NCI-H510A treated with DMSO at 0.1 percent for 48 hours (cell line): ENCODE measurements at places on chromosomes 4 and X.
A peak's percentile ranks its signal among the peaks of the same experiment; 100 is the strongest.

DNA sequence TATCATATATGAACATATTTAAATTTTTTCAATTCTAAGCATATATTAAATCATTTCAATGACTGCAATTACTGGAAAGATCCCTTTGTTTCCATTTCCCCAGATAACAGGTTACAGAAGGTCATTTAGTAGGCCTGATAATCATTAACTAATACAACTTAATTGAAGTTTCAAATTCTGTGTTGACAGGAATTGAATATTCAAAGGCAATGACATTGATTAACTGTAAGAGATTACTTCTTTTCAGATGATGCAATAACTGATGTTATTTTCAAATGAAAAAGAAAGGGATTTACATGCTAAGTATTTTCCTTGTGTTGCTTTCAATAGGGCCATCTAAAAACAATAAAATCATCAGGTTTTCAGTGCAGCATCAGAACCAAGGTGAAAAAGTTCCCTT lies 81.1 kb upstream of the ENPEP start:
- DNase-seq, result no peak

GRCh38 chrX:107742700-107743191 lies 32.8 kb downstream of the TSC22D3 start:
- no peak for DNase-seq

GRCh38 chr4:94307231-94307871 lies 35.3 kb downstream of the HPGDS start:
- no peak for DNase-seq

DNA sequence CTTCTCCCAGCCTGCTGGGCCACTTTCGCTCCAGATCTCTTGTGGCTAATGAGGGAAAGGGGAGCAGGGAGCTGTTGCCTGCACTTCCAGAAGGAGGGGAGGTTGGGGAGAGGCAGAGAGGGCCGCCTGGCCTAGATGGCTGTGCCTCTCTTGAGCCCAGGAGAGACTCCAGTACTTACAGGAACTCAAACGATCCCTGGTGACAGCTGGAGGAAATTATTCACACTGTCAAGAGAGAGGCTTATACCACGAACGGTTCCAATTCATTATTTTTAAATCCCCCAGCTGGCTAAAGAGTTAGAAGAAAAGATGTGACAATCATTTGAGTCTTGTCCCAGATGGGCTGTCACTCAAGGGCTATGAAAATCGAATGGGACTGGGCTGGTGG lies 96.1 kb downstream of the PHKA2 start:
- no peak for DNase-seq

- no peak for DNase-seq
Observed at GRCh38 chrX:50913520-50913919, 3.0 kb downstream of the BMP15 start.

DNA sequence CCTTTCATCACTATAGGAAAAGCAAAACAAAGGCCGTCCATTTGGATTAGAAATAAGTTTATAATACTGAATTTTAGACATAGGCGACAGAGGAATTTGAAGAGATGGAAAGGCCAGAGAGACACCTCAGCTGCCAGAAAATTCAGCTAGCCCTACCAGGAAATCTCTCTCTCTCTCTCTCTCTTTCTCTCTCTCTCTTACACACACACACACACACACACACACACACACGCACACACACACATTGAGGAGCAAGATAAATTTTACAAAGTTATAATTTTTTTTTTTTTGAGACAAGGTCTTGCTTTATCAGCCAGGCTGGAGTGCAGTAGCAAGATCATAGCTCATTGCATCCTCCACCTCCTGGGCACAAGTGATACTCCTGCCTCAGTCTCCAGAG lies 1.4 kb downstream of the XK start:
- no peak for DNase-seq

DNA sequence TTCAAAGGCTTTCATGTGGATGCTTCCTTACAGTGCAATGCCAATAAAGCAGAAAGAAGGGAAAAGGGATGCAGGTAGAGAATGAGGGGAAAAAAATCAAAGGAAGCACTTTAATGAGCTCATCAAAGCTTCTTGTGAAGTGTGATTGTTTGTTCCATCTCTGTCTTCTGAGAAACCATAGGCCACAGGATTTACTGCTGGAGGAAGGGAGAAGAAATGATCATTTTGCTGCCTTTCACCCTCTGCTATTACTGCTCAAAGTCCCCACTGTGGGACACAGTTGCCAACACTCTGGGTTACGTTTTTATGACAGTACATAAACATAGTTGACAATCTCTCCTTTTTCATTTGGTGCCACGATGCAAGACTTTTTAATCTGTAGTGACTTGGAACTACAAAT lies 558.0 kb upstream of the TECRL start:
- DNase-seq, result no peak

GRCh38 chr4:152352622-152353116 lies 183.2 kb downstream of the FBXW7 start:
- DNase-seq, result peak; percentile 92

- no peak for DNase-seq
Observed at GRCh38 chr4:135072553-135072952, 871.0 kb upstream of the PABPC4L start.

DNA sequence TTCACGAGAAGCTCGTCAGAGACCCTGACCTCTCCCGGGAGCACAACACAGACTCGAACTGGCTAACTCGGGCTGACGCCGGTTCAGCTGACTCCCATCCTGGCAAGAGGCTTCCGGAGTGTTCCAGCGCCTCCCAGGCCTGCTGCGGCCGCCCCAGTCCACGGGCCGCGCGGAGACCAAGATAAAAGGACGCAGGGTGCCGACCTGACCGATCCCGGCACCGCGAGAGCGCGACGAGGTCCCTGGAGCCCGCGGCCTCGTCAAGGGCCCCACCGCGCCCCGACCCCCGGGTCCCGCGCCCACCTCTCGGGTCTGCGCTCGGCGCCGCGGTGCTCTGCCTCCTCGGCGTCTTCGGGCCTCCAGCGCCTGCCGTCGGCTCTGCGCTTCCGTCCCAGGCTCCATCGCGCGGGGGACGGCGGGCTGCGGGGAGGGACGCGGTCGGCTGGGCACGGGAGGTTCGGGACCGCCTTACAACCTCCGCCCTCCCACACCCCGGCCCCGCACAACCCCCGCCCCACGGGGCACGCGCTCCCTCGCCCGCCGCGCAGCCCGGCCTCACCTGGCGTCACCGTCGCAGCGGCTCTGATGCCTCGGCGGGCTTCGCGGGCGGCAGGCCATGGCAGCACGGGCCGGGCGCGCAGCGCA lies 426 bp downstream of the SLBP start:
- DNase-seq, result no peak

DNA sequence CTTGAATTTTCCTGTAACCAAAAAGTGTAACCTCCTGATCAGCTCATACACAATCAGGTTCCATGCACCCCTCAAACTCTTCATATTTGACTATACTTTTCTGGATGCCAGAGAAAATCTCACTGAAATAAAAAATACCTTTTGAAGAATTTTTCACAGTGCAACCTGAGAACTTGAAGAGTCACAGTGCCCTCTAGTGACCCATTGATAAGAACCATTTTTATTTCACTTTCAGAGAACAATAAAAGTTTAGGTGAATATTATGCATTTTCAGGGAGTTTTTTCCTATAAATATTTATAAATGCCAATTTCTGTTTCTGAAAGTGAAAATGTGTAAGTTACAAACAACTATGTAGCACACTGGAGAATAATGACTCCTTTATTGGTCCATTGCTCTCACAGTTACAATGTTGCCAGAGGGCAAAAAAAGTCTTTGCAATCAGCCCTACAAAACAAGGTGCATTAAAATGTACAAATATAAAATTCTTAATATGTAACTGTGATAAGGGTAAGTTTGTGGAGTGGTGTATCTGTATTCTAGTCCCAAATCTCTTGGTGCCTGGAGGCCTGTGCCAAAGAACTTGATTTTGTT lies 153.6 kb upstream of the INTU start:
- peak; percentile 15 for DNase-seq
